ENCODE measurements at places on chromosomes 3 and 15. TPM values are rescaled to one million over a fixed set of nuclear protein-coding genes. Genes with fewer than 3 reads are reported as not detected.

PRICKLE2 gene
- total RNA-seq, result 0.26 TPM

CLRN1 gene
- total RNA-seq, result not detected

LYZL4 gene
- not detected for total RNA-seq

OR5K2 gene
- not detected for total RNA-seq

LNP1 gene
- 1.8 TPM for total RNA-seq

DUOXA2 gene
- total RNA-seq, result not detected

PCLAF gene
- total RNA-seq, result 97.8 TPM

SUCNR1 gene
- not detected for total RNA-seq

DNA sequence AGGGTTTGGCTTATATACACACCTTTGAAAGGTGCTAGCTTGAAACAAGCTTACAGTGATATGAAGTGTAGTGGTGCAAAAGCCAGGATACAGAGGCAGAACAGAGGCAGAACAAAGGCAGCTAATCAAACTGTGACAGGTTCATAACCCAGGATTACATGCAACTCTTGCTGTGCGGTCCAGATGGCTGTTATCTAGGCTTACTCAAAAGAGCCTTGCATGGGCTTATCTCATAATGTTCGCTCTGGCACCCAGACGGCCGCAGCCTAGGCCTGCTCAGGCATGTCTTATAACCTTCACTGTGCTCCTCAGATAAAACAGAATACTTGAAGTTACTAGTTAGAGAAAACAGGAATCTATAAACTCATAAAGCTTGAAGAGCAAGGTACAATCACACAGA, 22.8 kb upstream of the NOX5 start:
- no peaks in the 10 kb centered on the region for H3K4me1 ChIP-seq
- no peak overlapping the region for H3K27ac ChIP-seq
- no peak for DNase-seq
- H3K36me3 ChIP-seq, result no peaks in the 10 kb centered on the region
- peaks cover 2% of the 10 kb centered on the region for H3K27me3 ChIP-seq
- H3K4me3 ChIP-seq, result no peak overlapping the region

DNA sequence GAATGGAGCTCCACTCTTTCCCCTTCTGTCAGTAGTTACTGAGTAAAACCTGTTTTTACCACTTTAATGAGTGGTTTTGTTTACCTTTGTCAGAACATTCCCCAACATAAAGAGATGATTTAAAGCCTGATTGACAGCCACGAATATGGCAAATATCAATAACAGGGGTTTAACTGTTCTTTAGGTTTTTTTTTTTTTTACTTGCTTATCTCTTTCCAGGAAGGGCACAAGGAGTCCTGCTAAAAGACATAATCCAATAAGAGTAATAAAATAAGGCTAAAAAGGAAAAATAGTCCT, 11.5 kb upstream of the UBE2Q2 start:
- no peak overlapping the region for H3K4me3 ChIP-seq
- no peaks in the 10 kb centered on the region for H3K27me3 ChIP-seq
- no peak overlapping the region for H3K27ac ChIP-seq
- H3K4me1 ChIP-seq, result no peaks in the 10 kb centered on the region
- no peaks in the 10 kb centered on the region for H3K36me3 ChIP-seq

- no peaks in the 10 kb centered on the region for H3K4me1 ChIP-seq
- peaks cover 2% of the 10 kb centered on the region for H3K27me3 ChIP-seq
- H3K27ac ChIP-seq, result no peak overlapping the region
- H3K36me3 ChIP-seq, result no peaks in the 10 kb centered on the region
Measured at GRCh38 chr3:148727231-148727630, 29.5 kb downstream of the AGTR1 start.

GRCh38 chr3:39469945-39470344, 2.5 kb downstream of the MOBP start:
- H3K27me3 ChIP-seq, result no peaks in the 10 kb centered on the region
- H3K4me3 ChIP-seq, result no peak overlapping the region
- no peaks in the 10 kb centered on the region for H3K36me3 ChIP-seq
- H3K4me1 ChIP-seq, result no peaks in the 10 kb centered on the region
- no peak for DNase-seq

GRCh38 chr3:25452192-25452591, 24.1 kb downstream of the RARB start:
- no peak for DNase-seq
- no peak overlapping the region for H3K27ac ChIP-seq
- H3K27me3 ChIP-seq, result no peaks in the 10 kb centered on the region
- no peak overlapping the region for H3K4me3 ChIP-seq
- H3K4me1 ChIP-seq, result no peaks in the 10 kb centered on the region
- no peaks in the 10 kb centered on the region for H3K36me3 ChIP-seq

DNA sequence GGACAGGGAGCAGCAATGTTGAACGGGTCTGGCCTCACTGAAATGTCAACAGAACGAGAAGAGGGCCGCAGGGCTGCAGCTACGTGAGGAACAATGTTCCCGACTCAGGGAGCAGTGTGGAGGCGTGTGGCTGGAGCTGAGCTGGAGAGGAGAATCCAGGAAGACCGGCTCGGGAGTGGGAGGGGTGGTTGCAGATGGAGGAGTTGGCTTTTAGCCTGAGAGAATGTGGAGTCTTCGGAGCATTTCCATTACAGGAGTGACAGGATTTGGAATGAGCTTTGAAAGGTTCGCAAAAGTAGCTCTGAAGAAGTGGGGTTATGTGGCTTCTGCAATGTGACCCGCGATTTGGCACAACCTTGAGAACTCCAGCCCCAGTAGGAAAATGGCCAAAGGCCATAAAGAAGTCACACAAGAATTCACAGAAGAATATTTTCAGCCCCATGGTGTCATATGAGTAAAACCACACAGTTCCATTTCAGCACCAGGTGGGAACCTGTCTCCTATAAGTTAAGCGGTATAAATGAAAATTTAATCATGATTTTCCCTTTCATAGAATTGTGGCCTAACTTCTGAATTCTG, 78.8 kb upstream of the NSMCE3 start:
- no peak overlapping the region for H3K4me3 ChIP-seq
- H3K36me3 ChIP-seq, result no peaks in the 10 kb centered on the region
- H3K27me3 ChIP-seq, result no peaks in the 10 kb centered on the region
- no peak for DNase-seq

DNA sequence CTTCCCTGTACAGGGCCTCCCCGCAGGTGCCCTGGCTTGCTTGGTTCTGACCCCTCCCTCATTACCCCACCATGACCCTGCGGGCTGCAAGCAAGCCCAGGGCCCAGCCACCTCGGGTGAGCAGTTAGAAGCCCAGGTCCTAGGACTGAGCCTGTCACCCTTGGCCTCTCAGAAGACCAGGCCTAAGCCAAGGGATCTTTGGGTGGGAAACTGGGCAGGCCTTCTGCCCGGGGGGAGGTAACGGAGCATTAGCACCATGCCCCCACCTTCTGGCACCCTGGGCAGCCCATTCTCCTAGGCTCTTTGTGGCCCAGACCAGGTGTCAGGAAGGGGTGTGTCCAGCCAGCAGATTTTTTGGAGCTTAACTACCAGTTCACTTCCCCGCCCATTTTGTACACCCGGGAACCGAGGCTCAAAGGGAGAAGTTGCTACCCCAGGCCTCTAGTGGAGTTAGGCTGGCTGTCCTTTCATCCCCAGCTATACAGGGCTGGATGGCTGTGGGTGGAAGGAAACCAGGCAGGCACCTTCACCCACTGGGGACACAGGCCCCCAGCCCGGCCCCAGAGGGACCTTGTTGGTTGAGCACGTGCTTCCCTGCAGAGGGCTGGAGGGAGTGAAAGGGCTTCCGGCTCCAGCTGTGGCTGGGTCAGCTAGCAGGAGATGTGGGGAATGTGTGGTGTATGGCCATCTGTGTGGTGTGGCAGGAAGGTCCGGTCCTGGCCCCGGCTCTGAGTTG, 1.4 kb downstream of the CSK start:
- H3K36me3 ChIP-seq, result peaks cover 3% of the 10 kb centered on the region
- H3K4me3 ChIP-seq, result peak overlapping the region; percentile 87
- H3K27ac ChIP-seq, result peak overlapping the region; percentile 87
- H3K27me3 ChIP-seq, result no peaks in the 10 kb centered on the region

GRCh38 chr15:60424006-60424405, 26.2 kb upstream of the ANXA2 start:
- no peak for DNase-seq
- no peak overlapping the region for H3K4me3 ChIP-seq
- peaks cover 14% of the 10 kb centered on the region for H3K36me3 ChIP-seq
- H3K27ac ChIP-seq, result no peak overlapping the region
- H3K4me1 ChIP-seq, result no peaks in the 10 kb centered on the region

DNA sequence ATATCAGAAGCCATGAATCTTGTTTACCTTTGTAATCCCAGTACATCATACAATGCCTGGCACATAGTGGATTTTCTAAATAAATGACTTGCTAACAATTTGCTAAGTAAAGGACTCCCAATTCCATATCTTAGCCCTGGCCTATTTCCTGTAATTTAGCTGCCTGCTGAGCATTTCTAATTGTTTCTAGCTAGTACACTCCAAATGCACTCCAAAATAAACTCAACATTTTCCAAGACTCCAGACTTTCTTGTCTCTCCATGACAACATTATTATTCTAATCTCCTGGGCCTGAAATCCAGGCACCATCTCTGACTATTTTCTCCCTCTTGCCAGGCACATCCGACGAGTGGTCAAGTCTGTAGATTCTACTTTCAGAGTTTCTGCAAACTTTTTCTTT, 773.5 kb downstream of the SQOR start:
- DNase-seq, result no peak
- H3K27ac ChIP-seq, result no peak overlapping the region
- H3K4me1 ChIP-seq, result no peaks in the 10 kb centered on the region
- no peak overlapping the region for H3K4me3 ChIP-seq

- no peak overlapping the region for H3K4me3 ChIP-seq
- H3K4me1 ChIP-seq, result no peaks in the 10 kb centered on the region
- no peaks in the 10 kb centered on the region for H3K27me3 ChIP-seq
- no peak overlapping the region for H3K27ac ChIP-seq
- no peak for DNase-seq
Measured at GRCh38 chr15:53447742-53448141, 311.7 kb downstream of the WDR72 start.

- no peak for DNase-seq
- 0 out of 2 replicates have a peak, but pooled peaks cover 5% of the 10 kb centered on the region for H3K4me1 ChIP-seq
- no peak overlapping the region for H3K27ac ChIP-seq
- no peak overlapping the region for H3K4me3 ChIP-seq
Measured at GRCh38 chr15:60573936-60574335, 95.0 kb upstream of the ICE2 start.

- H3K27ac ChIP-seq, result no peak overlapping the region
- H3K4me1 ChIP-seq, result no peaks in the 10 kb centered on the region
- H3K36me3 ChIP-seq, result no peaks in the 10 kb centered on the region
- no peak for DNase-seq
- no peak overlapping the region for H3K4me3 ChIP-seq
- no peaks in the 10 kb centered on the region for H3K27me3 ChIP-seq
Measured at GRCh38 chr15:45751629-45752028, 116.8 kb downstream of the SQOR start.

DNA sequence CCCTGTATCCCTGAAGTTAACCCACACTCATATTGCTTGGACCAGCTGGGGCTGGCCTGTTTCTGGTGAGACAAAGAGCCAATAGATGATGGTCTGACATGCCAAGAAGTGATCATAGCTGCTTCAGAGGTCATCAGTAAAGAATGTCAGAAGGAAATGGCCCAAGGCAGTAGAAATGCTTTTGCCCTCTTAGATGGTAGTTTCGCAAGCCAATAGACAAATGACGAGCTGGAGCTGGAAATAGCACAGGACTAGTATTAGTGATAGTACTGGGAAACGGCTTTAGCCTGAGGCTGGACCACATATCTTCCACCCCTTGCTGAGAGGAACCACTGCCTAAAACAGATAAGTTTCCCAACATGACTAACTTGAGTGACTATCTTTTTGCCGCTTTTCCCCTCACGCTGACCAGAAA, 176.1 kb upstream of the THBS1 start:
- no peak overlapping the region for H3K4me3 ChIP-seq
- no peaks in the 10 kb centered on the region for H3K4me1 ChIP-seq
- no peak for DNase-seq

- no peak for DNase-seq
- peak overlapping the region; percentile 99 for H3K27ac ChIP-seq
- no peaks in the 10 kb centered on the region for H3K27me3 ChIP-seq
- no peaks in the 10 kb centered on the region for H3K36me3 ChIP-seq
Measured at GRCh38 chr15:98860281-98861041, 147.1 kb downstream of the PGPEP1L start.

- H3K36me3 ChIP-seq, result peaks cover 19% of the 10 kb centered on the region
- no peak overlapping the region for H3K27ac ChIP-seq
- H3K4me3 ChIP-seq, result no peak overlapping the region
- peaks cover 15% of the 10 kb centered on the region for H3K4me1 ChIP-seq
- no peak for DNase-seq
Measured at GRCh38 chr3:124997303-124998246, 58.2 kb downstream of the HEG1 start.

GRCh38 chr3:63876260-63876659, 12.6 kb downstream of the ATXN7 start:
- H3K4me1 ChIP-seq, result no peaks in the 10 kb centered on the region
- no peaks in the 10 kb centered on the region for H3K36me3 ChIP-seq
- DNase-seq, result no peak
- H3K27ac ChIP-seq, result no peak overlapping the region
- no peak overlapping the region for H3K4me3 ChIP-seq

DNA sequence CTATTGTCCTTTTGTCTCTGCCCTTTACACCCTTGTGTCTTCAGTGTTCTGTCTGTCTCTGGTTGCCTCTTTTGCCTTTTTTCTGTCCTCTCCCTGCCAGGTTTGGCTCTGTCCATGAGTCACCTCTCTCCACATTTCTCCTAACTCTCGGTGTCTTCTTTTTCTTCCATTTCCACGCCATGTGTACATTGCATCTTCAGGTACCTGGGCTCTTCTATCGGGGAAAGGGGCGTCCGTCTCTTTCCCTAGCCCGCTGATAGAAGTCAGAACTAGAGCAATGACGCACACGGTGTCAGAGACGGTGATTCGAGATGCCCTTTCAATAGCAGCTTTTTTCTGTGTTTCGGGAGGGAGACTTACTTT, 641 bp downstream of the OPA1 start:
- H3K36me3 ChIP-seq, result peaks cover 4% of the 10 kb centered on the region
- peak overlapping the region; percentile 96 for H3K27ac ChIP-seq
- H3K4me1 ChIP-seq, result peaks cover 12% of the 10 kb centered on the region
- no peaks in the 10 kb centered on the region for H3K27me3 ChIP-seq
- DNase-seq, result no peak

GRCh38 chr15:101611580-101612299, 40.4 kb downstream of the TM2D3 start:
- no peak overlapping the region for H3K4me3 ChIP-seq
- no peak overlapping the region for H3K27ac ChIP-seq
- no peaks in the 10 kb centered on the region for H3K36me3 ChIP-seq
- H3K4me1 ChIP-seq, result peaks cover 10% of the 10 kb centered on the region
- H3K27me3 ChIP-seq, result no peaks in the 10 kb centered on the region

Data from Panc1 (cell line).